Suprapubic skin (tissue), 4 donors: ENCODE measurements at places on chromosomes 4 and X.

DNA sequence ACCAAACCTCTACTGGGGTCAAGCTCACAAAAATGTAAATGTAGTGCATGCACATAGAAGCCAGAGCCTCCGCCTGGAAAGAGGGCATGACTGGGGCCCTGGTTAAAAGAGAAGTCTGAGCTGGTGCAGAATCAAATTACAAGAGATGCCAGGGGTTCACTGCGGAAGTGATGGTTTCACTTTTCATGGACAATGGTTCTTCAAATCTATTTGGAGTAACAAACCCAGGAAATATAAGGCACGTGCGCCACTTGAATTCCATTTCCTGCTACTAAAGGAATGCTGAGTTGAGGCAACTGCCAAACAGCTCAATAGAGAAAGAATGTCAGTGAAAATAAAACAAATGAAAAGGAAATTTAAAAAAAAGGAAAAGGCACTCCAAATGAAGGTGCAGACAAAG, 79.8 kb downstream of the FUNDC1 start:
- DNase-seq: no peak

- no peak for DNase-seq
Measured at GRCh38 chrX:150223176-150224015, 139.7 kb upstream of the MAMLD1 start.

DNA sequence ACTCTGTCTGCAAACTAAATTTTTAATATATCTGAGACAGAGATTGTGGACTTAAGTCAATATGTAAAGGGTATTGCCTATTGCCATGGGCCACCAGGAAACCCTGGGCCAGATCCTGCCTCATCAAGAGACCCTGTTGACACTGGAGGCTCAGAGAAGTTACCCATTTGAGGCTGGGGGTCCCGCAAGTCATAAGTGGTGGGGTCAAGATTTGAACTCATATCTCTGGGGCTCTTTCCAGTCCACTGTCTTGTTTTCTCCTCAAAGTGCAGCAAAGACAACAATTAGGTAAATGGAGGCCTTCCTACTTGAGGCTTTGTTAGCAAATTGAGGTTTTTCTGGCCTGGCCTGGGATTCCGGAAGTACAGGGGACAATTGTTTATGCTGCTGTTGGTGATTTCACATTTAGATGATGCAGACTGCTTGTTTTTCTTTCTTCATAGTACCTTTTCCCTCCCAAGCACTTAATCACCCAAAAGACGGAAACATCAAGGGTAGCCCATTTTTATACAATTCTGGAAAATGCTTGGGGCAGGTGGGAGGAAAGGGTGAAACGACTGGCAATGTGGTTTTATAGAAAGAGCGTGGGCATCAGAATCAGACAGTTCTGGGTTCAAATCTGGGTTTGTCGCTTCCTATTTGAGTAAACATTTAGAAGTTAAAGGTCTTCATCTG, 160.0 kb downstream of the SMIM20 start:
- no peak for DNase-seq

DNA sequence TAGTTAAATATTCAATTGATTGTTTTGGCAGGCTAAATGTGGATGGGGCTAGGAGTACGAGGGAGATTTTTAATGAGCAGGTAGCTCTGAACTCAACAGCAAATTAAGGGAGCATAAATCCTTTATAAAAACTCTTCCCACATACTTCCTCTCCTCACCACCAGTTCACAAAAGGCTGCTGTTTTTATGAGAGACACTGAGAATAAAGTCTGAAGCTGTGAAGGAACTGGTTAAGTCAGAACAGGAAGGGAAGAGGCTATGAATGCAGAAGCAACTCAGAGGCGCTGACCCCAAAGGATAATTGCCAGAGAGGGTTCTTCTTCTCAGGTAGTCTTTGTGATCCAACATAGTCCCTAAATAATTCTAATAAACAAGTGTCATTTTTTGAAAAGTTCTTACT, 406.1 kb downstream of the GPM6A start:
- DNase-seq: no peak

DNA sequence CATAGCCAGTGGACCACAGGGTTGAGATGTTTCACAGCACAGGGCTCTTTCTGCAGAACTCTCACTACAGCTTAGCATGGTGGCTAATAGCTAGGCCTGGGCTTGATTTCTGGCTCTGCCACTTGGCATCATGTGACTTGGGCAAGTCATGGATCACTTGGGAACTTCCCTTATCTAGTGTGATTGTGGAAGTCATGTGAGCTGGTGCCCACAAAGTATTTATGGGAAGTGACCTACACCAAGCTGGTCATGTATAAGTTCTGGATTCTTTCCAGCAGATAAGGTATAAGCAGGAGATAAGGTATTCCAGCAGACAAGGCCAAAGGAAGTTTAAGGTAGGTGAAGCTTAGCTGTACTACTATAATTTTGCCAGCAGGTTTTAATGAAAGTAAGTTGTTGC, 61.0 kb downstream of the REELD1 start:
- DNase-seq: no peak

- DNase-seq: no peak
Measured at GRCh38 chr4:92387459-92388069, 83.8 kb downstream of the GRID2 start.

DNA sequence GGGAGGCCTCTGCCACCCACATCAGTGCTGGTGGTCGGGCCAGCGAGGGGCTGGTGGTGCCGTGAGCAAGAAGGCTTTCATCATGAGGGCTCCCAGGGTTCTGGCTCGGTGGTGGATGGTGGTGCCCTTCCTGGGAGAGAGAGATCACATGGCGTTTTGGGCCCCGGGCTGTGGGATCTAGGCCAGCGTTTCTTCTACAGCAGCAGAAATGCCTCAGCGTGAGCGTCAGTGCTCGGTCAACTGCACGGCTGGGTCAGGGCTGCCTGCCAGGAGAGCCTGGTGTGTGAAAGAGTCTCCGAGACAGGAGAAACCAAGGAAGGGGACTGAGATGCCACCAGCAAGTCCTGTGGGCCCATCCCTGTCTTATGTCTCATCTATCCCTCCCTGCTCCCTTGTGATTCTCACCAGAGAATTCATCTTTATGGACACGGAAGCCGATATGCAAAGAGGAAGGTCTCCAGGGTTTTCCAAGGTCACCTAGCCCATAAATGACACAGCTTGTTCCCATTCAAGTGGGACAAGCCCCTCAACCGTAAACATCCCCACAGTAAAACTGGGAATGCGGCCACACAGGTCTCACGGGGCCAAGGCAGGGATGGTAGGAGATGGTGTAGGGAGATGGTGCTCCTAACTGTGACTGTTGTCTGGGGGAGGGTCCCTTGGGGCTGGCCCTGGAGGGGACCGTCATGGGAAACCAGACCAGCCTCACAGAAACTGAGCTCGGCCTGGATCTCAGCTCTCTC, 99.2 kb downstream of the SORCS2 start:
- DNase-seq: no peak

DNA sequence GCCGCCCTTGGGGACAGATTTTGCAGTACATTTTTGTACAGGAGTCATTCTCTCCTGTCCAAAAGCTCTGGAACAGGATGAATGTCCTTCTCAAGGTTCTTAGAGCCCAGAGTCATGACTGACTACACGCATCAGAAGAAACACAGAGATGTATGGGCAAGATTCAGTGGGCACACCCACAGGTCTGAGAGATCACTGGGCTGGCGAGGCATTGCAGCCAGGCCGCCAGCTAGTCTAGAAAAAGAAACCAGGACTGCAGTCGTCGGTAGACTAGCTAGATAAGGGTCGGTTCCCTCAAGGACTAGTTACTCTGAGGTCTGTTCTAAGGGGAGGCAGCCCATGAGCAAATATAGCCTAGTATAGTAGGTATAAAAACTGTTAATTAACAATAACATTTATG, 19.8 kb downstream of the GBA3 start:
- DNase-seq: no peak

- no peak for DNase-seq
Measured at GRCh38 chr4:139014371-139015268, 961 bp upstream of the NOCT start.

DNA sequence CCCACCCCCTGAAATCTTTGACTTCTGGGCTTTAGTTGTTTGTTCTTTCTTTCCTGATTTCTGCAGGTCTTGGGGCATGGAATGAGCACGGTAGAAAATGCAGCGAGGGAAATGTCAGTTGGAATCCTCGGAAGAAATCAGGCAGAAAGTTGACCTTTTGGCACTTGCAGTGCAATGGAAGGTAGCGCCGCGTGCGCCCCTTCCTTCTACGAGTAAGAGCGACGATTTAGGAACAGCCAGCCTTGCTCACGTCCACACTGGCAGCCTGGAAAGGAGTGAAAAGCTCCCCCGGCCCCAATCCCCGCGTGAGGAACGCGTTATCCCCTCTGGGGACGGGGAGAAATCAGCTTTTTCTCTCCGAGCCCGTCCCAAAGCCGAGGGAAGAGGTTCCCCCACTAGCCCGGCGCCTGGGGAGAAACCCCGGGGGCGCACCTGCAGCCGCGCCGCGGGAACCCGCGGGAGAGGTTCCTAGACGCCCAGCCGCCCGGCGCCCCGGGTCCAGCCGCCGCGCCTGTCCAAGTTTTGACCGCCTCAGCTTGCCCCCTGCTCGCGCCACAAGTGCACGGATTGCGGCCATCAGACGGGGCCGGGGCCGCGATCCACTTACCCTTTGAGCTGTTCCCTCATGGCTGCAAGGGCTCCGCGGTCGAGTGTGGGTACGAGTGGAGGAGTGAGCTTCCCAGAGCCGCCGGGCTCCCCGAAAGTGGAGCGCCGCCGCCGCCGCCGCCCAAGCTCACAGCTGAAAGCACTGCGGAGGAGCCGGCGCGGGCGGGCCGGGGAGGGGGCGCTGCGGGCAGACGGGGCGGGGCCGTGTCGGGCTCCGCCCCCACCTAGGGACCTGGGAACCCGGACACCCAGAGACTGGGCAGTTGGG, 194.6 kb upstream of the FTHL17 start:
- DNase-seq: peak; percentile 72

DNA sequence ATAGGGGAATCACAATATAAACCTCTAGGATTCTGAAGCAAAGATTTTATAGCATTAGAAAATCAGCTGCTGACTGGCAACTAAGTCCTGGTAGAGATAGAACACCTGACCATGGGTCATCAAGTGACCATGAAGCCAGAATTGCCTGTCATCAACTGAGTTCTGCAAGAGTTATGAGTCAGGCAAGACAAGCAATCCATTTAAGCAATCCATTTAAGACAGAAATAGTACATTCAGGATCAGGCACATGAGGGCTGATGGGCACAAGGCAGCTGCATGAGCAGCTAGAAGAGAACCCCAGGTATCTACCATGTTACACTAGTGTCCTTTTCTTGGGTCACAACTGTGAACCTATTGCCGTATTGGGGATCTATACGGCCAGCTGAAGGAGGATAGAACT, 98.9 kb downstream of the SPRY1 start:
- DNase-seq: no peak

- no peak for DNase-seq
Measured at GRCh38 chr4:189304809-189305208, 635.9 kb upstream of the FRG1 start.

- DNase-seq: no peak
Measured at GRCh38 chr4:154586296-154587033, 4.1 kb downstream of the FGA start.
